ENCODE measurements at places on chromosomes 3 and 15. TPM values are rescaled to one million over a fixed set of nuclear protein-coding genes. Genes with fewer than 3 reads are reported as not detected.

- H3K4me3 ChIP-seq = no peak overlapping the region
- no peak overlapping the region for H3K27ac ChIP-seq
- no peaks in the 10 kb centered on the region for H3K4me1 ChIP-seq
- DNase-seq = no peak
Observed at GRCh38 chr15:90512276-90512675, 17.4 kb upstream of the CRTC3 start.

DNA sequence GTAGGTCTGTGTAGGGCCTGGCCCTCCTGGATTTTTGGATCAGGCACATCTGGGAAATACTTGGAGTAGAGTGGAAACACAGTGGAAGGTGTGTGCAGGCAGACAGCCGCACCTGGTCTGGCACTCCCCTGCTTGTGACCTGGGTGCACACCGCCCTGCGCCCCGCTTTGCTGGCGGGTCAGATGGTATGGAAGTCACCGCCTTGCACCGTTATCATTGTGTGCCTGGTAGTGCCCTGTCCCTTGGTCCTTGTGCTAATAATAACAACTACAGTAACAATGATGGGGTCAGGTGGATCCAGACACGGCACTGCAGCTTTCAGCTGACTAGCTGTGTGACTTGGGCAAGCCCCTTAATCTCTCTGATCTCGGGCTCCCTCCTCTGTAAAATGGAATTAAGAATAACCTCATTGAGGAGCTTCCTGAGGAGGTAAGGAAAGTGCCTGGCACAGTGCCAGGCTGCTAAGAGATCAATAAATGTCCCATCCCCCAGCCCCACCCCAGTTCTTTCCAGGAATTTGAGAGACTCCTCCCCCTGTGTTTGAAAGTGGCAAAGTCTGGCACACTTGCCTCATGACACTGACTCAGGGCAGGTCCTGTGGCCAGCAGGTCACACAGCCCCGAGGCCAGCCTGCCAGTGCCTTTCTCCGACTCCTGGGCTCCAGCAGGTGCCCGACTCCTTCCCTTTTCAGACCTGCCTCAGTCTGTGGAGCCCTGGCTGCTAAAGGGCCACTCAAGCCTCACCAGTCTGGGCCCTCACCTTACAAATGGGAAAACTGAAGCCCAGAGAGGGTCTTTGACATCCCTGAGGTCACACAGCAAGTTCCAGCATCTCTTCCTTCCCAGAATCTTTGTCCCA lies 9.8 kb downstream of the ISG20 start:
- no peaks in the 10 kb centered on the region for H3K36me3 ChIP-seq
- DNase-seq = no peak
- no peaks in the 10 kb centered on the region for H3K27me3 ChIP-seq
- peak overlapping the region; percentile 81 for H3K27ac ChIP-seq
- peaks cover 41% of the 10 kb centered on the region for H3K4me1 ChIP-seq
- H3K4me3 ChIP-seq = no peak overlapping the region

DNA sequence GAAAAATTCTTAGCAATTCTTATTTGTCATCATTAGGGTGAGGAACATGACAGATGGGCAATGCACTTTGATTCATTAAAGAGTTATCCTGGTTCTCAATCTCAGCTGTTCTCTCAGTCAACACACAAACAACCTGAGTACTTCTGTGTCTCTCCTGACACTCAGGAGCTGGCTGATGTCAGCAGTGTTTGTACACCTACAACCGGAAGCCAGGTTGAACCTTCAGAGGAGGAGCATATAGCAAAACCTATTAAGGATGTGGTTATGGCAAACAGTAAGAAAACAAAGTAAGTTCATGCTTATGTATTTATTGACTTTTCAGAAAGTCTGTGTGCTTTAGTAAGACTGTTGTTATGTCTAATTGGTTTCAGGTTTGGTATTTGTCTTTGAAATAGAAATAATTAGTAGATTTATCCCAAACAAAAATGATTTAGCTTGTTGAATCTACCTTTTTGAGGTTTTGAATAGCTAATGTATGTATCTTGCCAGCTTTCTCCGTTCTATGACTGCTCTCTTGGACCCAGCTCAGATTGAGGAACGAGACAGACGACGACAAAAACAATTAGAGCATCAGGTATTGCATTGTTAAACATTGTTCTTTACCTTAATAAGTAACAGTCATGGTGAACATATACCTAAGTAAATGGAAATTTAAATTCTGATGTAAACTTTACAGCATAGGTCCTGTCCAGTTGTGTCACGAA lies 36.6 kb downstream of the CCDC66 start:
- H3K4me1 ChIP-seq = no peaks in the 10 kb centered on the region
- H3K27me3 ChIP-seq = no peaks in the 10 kb centered on the region
- H3K36me3 ChIP-seq = peaks cover 10% of the 10 kb centered on the region
- no peak for DNase-seq
- no peak overlapping the region for H3K27ac ChIP-seq

- H3K4me3 ChIP-seq = no peak overlapping the region
- DNase-seq = no peak
- H3K27ac ChIP-seq = no peak overlapping the region
- H3K27me3 ChIP-seq = no peaks in the 10 kb centered on the region
- no peaks in the 10 kb centered on the region for H3K4me1 ChIP-seq
- H3K36me3 ChIP-seq = peaks cover 48% of the 10 kb centered on the region
Observed at GRCh38 chr15:25238716-25239470, 199.9 kb downstream of the UBE3A start.

DNA sequence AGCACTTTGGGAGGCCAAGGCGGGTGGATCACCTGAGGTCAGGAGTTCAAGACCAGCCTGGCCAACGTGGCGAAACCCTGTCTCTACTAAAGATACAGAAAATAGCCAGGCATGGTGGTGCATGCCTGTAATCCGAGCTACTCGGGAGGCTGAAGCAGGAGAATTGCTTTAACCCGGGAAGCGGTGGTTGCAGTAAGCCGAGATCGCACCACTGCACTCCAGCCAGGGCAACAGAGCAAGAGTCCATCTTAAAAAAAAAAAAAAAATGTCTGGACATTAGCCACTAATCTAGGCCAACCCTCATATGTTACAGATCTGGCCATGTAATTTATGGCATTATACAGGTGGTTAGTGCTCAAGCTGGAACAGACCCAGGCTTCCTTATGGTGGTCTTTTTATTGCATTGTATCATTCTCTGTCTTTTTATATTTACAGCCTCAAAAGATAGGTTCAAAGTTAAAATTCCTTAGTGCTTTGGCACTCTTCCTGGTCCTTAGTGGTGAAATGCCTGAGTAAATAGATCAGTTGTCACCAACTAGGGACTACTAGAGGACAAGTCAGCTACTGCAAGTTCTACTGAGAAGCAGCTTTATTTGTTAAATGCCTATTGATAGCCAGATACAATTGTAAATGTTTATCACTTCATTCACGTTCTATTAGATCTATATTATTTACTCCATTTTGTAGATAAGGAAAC lies 16.0 kb downstream of the STARD9 start:
- no peaks in the 10 kb centered on the region for H3K27me3 ChIP-seq
- no peaks in the 10 kb centered on the region for H3K36me3 ChIP-seq
- peak overlapping the region; percentile 80 for H3K27ac ChIP-seq
- peaks cover 4% of the 10 kb centered on the region for H3K4me1 ChIP-seq
- H3K4me3 ChIP-seq = no peak overlapping the region

- H3K27me3 ChIP-seq = no peaks in the 10 kb centered on the region
- no peaks in the 10 kb centered on the region for H3K36me3 ChIP-seq
- no peak overlapping the region for H3K4me3 ChIP-seq
- H3K4me1 ChIP-seq = peaks cover 12% of the 10 kb centered on the region
- peak; percentile 43 for DNase-seq
- H3K27ac ChIP-seq = no peak overlapping the region
Observed at GRCh38 chr15:59886441-59886840, 117.7 kb upstream of the FOXB1 start.

DNA sequence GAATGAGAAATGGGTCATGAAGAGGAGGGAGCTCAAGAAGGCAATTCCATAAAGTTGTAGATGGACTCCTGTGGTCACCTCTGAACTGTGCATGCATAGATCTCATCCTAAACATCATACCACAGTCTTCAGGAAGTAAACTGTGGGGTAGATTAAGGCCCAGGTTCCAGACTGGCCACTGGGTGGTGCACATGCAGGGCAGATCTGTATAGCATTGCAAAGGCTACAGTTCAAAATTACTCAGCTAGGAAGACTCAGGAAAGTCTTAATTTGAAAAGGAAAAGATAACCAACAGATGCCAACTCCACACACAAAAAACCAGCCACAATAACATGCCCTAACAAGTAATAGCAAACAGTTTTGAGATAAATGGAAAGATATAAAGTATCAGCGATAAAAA lies 20.3 kb downstream of the KY start:
- no peak overlapping the region for H3K4me3 ChIP-seq
- no peak for DNase-seq
- no peaks in the 10 kb centered on the region for H3K4me1 ChIP-seq

The SLC22A13 gene
- total RNA-seq = 0.50 TPM

The SH3GL3 gene
- total RNA-seq = 105 TPM

The RAB43 gene
- total RNA-seq = 6.9 TPM

The TGM4 gene
- not detected for total RNA-seq

The GHSR gene
- total RNA-seq = 0.17 TPM

The OR5H15 gene
- not detected for total RNA-seq

The CPLX3 gene
- total RNA-seq = 0.20 TPM

All from spinal cord (tissue), 10 donors.